ENCODE measurements at places on chromosomes 2 and 18.

- no peak for DNase-seq
Observed at GRCh38 chr2:15892151-15892880, 48.0 kb upstream of the MYCN start.

DNA sequence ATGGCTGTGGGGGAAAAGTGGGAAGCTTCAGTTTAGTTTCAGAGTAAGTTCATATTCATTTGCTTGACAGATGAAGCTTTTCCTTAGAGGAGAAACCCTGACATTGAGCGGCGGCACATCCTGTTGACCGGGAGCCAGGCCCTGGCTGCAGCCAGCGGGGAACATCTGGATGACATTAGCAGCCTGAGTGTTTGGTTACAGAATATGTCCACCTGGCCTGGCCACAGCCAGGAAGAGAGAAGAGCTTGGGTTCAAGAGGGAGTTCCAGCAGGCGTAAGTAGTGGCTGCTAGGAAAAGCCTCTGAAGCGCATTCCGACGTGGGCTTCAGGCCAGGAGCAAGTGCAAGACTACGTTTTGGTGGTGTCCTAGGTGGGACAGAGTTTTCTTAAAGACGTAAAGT lies 144.9 kb upstream of the MYCN start:
- DNase-seq: no peak

- DNase-seq: no peak
Observed at GRCh38 chr18:62027914-62028520, 135.2 kb upstream of the RNF152 start.

DNA sequence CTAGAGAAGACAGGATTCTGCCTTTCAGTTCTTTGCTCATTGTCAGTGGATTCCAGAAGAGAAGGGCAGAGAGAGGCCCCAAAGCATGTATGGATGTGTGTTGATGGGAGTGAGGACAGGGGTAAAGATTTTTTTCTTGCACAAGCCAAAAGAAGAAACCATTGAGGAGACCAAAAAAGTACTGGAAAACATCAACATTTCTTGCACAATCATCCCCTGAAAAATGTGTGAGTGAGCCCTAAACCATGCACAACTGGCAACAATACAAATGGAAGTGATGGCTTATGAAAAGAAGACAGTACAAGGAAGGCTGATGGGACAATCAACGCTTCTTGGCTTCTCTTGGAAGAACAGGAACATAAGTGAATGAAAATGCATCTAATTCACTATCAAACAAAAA lies 5.6 kb upstream of the SMAD7 start:
- no peak for DNase-seq

- DNase-seq: no peak
Observed at GRCh38 chr2:20530520-20530919, 83.6 kb downstream of the RHOB start.

Measured in nucleus accumbens (tissue), 56 donors.